ENCODE measurements at places on chromosomes 5 and 9.
A peak's percentile ranks its signal among the peaks of the same experiment; 100 is the strongest.

- DNase-seq, result no peak
Observed at GRCh38 chr5:22650511-22650910, 202.6 kb downstream of the CDH12 start.

DNA sequence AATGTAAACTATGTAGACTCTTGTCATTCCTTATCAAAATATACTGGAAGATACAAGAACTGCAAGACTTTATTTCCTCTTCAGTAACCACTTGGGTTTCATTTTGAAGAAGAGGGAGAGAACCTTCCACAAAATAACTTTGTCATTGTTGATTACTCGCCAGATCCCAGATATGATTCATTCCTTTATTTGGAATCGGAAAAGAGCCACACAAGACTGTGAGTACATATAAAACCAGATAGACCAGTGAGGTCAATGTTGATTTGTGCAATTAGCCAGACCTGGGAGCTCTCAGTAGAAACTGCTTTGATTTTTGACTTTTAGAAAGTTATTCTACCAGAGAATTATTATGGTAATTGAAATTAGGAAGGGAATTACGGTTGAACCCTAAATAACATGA is 146.1 kb downstream of the TMEM167A start:
- peak; percentile 63 for DNase-seq

- no peak for DNase-seq
Observed at GRCh38 chr5:172065431-172066065, 59.1 kb upstream of the FBXW11 start.

DNA sequence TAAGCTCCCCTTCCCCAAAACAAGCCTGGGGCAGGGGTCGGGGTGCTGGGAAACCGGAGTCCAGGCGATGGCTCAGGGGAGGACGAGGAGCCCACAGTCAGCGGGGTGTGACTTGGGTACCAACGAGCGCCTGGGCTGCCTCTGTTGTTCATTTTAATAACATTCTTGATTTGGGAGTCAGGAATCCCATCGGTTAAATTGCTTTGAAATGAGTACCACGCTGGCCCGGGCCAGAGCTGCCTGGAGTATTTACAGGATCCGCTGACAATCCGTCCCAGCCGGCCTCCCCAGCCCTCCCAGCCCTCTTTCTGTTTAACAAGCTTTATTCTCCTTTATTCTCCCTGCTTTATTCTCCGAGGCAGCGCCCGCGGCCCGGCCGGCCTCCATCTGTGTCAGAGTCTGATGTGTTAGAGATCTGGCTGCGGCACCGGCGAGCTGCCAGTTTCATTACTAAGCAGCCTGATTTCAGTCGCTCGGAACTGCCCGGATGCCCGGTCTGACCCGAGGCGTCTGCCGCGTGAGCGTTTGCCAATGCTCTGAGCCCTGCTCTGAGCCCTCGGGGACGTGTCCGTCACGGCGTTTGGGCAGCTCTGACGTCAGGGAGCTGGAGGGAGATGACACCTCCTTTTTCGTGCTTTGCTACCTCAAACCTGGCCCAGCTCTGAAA is 16.5 kb upstream of the QRFP start:
- DNase-seq, result no peak

DNA sequence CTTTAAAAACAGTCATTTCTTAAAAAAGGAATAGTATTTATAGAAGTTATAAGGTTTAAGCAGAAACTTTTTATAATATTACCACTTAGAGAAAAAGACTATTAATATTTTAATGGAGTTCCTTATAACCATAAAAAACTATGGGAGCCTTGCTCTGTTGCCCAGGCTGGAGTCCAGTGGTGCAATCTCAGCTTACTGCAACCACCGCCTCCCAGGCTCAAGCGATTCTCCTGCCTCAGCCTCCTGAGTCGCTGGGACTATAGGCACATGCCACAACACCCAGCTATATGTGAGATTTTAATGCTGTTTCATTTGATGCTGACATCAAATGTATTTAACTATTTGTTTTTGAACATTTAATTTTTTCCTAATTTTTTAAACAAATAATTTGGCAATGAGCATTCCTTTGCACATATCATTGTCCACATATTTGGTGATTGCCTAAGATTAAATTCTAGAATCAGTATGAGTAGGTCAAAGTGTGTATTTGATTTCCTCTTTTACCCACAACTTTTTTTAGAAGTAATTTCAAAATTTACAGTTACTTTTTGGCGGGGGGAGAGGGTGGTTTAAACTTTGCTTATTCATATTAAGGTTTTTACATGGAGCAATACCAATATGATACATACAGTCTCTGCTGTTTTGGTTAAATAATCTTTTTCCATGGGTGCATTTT is 235.5 kb downstream of the ARHGEF28 start:
- peak; percentile 59 for DNase-seq

GRCh38 chr5:81134066-81134465 is 99.1 kb upstream of the CKMT2 start:
- DNase-seq, result no peak

Measured in inflammatory macrophage treated with lipopolysaccharide for 4 hours (primary cell).